ENCODE measurements at places on chromosomes 5 and 9.

GRCh38 chr9:112145886-112146285 is 29.2 kb downstream of the SUSD1 start:
- no peak for DNase-seq

- peak; percentile 2 for DNase-seq
Observed at GRCh38 chr5:35470866-35471265, 146.8 kb upstream of the SPEF2 start.

- DNase-seq: no peak
Observed at GRCh38 chr9:133121915-133122550, 993 bp upstream of the RALGDS start.

GRCh38 chr9:892123-892522 is 50.6 kb downstream of the DMRT1 start:
- no peak for DNase-seq

DNA sequence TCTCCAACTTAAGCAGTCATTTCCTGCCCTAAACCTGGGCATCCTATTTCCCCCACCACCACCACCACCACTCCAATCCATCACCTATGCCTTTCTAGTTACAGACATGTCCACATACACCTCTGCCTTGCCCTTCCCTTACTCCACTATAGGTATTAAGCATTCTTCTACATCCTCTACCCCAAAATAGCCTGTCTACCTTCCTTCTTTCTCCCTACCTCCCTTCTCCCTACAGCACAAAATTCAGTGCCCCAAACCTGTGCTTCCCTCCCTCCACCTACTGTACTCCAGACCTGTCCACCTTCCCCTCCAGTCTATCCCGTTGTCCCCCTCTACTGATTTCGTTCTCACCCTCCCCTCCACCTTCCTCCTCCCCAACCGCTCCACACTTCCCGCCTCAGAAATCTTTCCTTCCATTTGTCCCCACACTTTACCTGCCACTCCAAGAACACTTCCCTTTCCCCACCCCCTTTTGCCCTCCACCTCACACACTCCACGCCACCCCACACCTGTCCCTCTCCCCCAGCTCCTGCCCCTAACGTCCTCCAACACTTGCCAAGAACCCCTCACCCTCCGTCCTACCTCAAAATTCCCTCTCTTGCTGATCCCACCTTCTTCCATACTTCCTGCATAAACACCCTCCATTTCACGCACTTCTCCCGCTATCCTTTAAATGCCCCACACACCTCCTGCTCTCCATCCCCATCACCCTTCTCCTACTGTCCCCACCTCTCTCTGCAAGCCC is 1.6 kb downstream of the STRBP start:
- DNase-seq: no peak

- no peak for DNase-seq
Observed at GRCh38 chr9:91757782-91758181, 192.2 kb downstream of the ROR2 start.

DNA sequence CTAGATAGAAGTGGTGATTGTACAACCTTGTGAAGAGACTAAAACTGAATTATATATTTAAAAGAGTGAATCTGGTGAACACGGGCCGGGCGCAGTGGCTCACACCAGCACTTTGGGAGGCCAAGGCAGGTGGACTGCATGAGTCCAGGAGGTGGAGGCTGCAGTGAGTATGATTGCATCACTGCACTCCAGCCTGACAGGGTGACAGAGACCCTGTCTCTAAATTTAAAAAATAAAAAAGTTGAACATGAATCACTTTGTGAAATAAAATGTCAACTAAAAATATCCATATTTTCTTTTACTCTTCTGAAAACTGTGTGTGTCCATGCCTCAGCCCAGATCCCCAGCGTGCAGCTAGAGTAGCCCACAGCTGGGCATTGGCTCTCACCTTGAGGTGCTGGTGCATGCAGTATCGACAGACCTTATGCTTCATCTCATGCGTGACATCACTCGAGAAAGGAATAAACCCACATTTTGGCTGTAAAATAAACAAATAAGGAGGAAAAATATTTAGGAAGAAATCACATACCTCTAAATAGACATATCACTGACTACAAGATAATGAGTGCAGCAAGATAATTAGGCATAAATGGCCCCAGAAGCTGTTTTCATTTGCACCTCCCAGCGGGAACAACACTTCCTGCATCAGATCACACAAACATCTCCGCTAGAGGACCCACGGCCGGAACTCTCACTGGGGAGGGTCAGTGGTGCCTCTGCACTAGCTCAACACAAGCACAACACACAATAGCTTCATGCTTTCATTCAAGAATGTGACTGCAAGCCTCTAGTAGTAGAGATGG is 22.1 kb downstream of the IPPK start:
- no peak for DNase-seq

- no peak for DNase-seq
Observed at GRCh38 chr9:126050605-126050990, 276.0 kb upstream of the MVB12B start.

DNA sequence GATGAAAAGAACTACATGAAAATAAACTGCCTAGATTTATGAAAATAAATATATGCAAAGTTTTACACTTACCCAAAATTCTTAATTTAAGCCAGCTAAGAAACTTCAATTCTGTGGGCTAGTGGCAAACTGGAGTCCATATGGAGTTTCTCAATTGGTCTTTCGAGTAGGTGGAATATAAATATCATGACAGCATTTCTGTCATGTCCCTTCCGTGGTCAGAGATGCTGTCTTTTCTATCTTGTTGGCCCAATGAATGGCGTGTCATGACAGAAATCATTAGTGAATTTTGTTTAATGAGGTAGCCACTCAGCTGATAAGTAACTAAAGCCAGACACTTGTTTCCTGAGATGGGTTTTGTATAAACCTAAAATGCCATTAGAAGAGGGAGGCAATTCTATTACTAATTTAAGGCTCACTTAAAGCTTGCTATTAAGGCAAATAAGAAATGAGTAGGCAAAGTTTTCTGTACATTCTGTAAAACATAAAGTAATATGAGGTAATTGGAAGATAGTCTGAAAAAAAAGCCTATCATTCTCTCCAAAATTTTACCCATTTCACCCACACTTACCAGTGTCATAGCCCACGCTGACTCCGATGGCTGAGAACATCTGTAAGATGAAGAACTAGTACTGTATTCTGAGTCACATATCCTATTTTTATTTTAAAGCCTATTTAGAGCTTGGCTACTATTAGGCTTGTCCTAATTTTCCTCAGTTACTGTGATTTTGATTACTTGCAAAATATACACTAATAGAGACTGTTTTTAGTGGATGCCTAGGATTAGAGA is 419.3 kb upstream of the MEF2C start:
- no peak for DNase-seq

GRCh38 chr5:61347080-61347479 is 15.0 kb downstream of the ZSWIM6 start:
- DNase-seq: no peak

GRCh38 chr9:15469862-15470261 is 40.9 kb downstream of the PSIP1 start:
- DNase-seq: no peak

- no peak for DNase-seq
Observed at GRCh38 chr5:102106599-102106998, 189.5 kb downstream of the SLCO4C1 start.

DNA sequence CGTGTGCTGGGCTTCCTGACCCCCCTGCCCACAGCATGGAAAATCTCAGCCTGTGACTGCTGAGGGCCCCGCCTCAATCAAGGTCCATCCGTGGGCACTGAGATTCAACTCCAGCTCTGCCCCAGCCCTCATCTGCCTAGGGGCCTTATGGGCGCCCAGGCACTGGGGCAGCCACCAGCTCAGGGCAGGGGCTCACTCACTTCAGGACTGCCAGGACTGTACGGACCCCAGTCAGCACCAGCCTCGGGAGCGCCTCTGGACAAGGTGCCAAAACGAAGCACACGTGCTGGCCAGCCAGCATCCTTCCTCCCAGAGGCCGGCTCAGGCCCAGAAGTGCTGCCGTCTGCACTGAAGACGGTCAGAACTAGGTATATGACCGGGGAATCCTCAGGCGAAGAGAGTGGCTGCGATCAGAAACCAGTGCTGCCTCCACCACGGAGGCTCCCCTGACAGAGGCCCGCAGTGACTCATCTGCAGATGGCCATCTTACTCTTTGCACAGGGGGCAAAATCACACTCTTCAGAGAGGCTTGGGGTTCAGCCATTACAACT is 19.6 kb downstream of the CLPTM1L start:
- no peak for DNase-seq

DNA sequence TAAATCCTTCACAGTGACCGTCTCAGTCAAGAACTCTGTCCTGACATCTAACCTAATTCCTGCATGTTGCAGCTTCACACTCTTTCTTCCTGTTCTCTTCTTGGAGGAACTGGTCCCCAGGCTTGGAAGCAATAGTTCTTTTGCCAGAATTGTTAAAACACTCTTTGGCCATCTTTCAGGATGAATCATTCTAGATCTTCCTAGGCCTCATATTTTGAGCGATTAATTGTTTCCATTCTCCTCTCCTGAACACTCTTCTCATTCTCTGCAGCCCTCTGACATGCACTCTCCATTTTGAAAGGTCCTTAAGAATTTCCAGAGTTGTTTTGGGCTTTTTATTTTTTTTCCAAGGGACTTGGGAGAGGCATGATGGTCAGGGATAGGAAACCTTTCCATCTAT is 85.8 kb downstream of the FAM114A2 start:
- no peak for DNase-seq

- no peak for DNase-seq
Observed at GRCh38 chr5:12460493-12461261, 556.4 kb upstream of the CTNND2 start.

- DNase-seq: no peak
Observed at GRCh38 chr9:20477940-20478620, 144.2 kb downstream of the MLLT3 start.

DNA sequence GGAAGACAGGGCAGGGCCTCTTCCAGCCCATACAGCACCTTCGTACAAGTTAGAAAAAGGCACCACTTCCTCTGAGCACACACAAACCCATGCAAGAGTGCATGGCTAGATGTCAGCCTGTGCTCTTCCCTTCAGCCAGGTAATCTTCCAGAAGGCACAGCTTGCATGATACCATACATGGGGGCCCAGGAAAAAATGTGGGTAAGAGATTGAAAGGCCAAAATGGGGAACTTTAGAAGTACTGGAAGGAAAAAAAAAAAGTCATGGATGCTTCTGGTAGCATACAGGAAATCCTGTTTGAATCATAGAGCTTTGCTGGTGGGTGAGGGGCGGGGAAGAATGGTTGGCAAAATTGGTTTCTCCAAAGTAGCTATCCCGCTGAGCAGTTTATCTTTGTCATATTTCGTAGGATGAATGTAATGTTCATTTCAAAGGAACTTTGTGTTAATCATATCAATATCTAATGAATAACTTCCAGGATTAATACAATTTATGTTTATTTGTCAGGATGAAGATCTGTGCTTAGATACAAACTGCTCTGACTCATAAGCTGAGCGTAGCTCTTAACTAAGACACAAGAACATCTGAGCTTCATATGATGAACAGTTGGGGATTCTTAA is 78.2 kb upstream of the MAP3K1 start:
- DNase-seq: no peak

- peak; percentile 51 for DNase-seq
Observed at GRCh38 chr5:132526290-132526973, 16.9 kb downstream of the IL5 start.

DNA sequence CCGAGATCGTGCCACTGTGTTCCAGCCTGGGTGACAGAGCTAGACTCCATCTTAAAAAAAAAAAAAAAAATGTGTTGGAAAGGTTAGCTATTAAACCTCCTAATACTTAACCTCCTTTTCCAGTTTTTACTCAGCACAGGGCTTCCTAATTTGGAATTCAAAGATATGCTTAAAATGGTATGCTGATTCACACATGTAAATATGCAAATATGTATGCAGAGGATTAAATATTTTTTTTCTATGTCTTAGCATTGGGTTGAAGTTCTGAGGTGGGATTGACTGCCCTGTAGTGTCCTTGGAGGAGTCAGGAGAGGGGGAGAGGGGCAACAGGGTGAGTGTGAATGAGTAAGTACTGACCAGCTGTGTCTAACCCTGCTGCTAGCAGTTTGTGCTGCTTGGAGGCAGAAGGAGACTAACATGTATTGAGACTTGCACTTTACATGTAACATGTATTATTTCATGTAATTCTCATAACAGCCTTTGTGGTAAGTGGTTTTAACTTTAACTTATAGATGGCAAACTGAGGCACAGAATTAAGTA is 63.2 kb downstream of the SLC44A1 start:
- DNase-seq: no peak

GRCh38 chr9:16100537-16101091 is 547.8 kb downstream of the CCDC171 start:
- no peak for DNase-seq

DNA sequence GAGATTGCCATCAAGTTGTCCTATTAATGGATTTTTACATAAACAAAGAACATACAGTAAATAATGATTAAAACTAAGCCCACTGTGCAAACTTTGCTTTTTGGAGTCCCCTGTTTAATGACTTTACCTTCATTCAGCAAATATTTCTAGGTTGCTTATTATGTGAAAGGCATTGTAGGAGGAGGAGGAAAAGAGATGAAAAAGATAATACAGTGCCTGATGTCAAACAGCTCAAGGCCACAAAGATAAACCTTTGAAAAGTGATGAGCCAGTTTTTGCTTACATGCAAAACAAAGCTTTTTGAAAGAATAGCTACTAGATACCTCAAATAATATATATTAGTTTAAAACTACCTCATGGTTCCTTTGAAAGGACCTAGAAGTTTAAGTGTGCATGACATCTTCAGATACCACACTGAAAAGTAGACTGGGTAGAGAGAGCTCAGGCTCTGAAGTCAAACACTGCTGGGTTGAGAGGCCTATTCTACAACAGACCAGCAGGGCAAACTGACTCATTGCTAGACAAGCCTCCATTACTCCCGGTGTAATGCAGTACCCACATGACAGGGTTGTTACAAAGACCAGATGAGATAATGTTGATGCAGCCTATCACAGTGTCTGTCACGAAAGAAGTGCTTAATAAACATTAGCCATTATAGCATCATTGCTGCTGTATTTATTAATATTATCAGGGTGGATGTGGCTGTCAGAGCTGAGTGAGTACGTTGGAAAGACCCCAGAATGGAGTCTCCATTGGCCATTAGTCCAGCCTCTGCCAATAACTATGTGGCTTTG is 11.8 kb downstream of the DEPDC1B start:
- peak; percentile 36 for DNase-seq

DNA sequence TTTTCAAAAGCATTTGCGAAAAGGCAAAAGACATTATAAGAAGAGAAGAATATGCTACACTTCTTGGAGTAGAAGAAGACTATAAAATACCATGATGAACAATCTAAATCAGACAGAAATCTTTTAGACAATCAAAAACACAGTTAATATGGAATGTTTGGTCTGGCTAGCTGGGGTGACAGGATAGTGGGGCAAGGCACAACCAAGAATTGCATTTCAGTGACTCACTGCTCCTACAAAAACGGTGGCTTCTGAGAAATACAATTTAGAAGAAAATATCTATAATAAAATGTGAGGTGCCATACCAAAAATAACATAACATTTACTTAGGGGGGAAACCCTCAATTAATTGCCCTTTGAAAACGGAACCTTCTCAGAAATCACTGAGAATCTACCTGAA is 363.4 kb downstream of the NPR3 start:
- no peak for DNase-seq

Measured in SW 1271 (cell line).